Fibroblast of the conjunctiva (primary cell): ENCODE measurements at places on chromosomes 11 and 22.

GRCh38 chr11:35363854-35364780, 55.2 kb downstream of the SLC1A2 start:
- DNase-seq, result peak; percentile 90

DNA sequence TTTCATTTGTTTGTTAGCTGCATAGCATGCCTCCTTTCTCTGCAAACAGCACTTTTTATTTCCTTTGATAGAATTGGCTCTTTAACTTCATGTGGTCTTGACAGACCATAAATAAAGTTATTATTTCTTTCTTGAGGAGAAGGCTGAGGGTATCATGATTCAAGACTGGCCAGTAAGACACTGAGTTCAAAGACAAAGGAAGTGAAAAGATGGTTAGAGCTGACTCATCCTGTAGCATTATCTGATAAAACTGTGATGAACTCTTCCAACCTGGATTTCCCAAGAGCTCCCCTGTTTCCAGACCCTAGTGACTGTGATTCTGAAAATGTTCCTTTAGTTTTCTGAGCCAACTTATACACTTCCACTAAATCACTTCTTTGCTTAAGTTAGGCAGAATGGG, 179.3 kb upstream of the FAT3 start:
- no peak for DNase-seq

- DNase-seq, result peak; percentile 30
These were observed 9.4 kb upstream of the CASP12 start for GRCh38 chr11:104907521-104908185.

GRCh38 chr22:35376728-35377472, 4.0 kb upstream of the HMOX1 start:
- peak; percentile 97 for DNase-seq

- DNase-seq, result no peak
These were observed 16.1 kb upstream of the TPP1 start for GRCh38 chr11:6635082-6635932.

- no peak for DNase-seq
These were observed 19.7 kb upstream of the OSBPL5 start for GRCh38 chr11:3184732-3185347.

GRCh38 chr11:122391049-122391448, 264.5 kb upstream of the UBASH3B start:
- no peak for DNase-seq

DNA sequence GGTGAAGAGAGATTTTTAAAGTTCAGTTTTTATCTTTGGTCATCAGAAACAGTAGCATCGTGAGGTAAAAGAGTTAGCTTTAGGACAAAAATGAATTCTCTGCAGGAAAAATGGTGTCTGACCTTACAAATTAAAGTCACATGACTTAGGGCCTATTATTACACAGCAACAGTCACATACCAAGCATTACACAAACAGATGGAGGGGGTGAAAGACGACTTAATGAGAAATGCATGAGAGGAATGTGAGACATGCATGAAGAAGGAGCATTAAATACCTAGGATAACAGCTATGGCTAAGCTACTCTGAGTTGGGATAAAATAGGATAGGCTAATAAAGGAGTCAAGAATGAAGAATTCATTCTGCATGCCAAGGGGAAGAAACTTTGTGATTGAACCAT, 77.5 kb downstream of the BLID start:
- DNase-seq, result peak; percentile 55

- no peak for DNase-seq
These were observed 6.2 kb upstream of the FBLN1 start for GRCh38 chr22:45496451-45496941.

DNA sequence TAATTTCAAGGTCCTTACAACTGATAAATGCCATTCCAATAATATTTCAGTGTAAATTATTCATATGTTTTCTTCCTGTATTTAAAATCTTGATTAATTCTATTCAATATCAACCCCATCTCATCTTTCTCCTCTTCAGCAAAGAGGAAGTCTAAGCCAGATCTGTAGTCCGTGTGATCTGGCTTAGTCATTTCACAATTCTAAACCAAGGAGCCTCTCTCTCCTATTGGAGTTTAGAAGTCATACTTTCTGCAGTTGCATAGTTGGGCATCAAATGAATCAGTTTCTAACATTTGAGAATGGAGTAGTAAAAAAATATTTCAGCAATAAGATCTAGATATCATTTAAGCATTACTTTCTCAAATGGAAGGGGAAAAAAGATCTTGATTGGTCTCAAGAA, 354.9 kb downstream of the JRKL start:
- DNase-seq, result no peak

GRCh38 chr11:84558085-84558905, 1068.8 kb downstream of the DLG2 start:
- DNase-seq, result peak; percentile 24

GRCh38 chr11:124727474-124727873, 12.3 kb upstream of the NRGN start:
- DNase-seq, result no peak

DNA sequence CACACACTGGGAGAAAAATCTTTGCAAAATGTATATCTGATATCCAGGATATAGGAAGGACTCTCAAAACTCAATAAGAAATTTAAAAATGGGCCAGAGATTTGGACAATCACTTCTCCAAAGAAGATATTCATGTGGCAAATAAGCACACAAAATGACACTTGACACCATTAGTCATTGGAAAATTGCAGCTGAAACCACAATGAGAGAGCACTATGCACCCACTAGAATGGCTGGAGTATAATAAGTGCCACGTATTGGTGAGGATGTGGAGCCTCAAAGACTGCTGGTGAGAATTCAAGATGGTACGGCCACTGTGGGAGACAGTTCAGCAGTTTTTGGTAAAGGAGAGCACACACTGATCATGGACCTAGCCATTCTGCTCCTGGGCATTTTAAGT, 12.8 kb upstream of the OSBPL5 start:
- no peak for DNase-seq

DNA sequence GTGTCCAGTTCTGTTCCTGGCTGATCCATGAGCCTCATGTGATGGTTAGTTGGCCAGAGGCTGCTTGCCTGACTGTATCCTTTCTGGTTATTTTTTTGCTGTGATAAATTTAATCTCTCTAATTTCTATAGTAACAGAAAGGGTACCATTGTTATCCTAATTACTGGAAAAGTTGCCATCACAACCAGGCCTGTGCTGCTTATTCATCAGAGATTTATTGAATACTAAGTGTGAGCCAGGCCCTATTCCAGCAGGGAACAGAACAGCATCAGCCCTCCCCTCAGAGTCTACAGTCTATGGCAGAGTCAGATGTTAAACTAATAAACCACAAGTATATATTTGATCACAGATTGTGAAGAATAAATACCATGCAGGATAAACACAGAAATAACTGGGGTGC, 86.8 kb downstream of the DEPDC5 start:
- no peak for DNase-seq

- DNase-seq, result no peak
These were observed 213.1 kb downstream of the LRRC4C start for GRCh38 chr11:41246399-41246745.

DNA sequence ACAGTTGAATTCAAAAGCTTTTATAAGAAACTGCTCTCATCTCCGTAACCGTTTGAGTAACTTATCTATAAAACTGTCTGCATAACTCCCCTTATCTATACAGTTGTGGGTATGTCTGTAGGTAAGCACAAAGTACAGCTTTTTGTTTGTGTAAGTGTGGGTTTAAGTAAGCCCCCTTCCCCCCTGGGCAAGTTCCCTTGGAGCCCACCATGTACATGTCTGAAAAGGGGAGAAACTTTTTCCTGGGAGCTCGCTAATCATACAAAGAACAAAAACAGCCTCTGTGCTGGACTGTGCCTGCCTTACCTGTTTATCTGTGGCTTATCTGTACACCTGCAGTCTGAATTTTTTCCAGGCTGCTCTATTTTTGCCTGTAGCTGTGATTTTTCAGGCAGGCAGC, 36.3 kb upstream of the TMEM45B start:
- DNase-seq, result no peak

DNA sequence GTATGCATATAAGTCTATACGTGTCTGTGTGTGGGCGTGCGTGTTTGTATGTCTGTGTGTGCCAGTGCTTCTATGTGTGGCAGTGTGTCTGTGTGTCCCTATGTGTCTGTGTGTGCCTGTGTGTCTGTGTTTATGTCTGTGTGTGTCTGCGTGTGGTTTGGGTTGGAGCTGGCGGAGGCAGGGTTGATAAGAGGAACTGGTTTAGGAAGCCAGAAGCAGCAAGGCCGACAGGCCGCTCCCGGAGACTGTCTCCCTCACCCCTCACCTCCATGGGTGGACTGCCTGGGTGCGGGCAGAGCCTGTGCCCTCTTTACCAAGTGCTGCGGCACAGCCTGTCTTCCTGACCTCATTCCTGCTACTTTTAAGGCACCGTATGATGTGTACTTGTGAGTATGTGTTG, 327.1 kb upstream of the B3GAT1 start:
- no peak for DNase-seq

- DNase-seq, result no peak
These were observed 58.1 kb upstream of the FAM181B start for GRCh38 chr11:82791779-82792178.

DNA sequence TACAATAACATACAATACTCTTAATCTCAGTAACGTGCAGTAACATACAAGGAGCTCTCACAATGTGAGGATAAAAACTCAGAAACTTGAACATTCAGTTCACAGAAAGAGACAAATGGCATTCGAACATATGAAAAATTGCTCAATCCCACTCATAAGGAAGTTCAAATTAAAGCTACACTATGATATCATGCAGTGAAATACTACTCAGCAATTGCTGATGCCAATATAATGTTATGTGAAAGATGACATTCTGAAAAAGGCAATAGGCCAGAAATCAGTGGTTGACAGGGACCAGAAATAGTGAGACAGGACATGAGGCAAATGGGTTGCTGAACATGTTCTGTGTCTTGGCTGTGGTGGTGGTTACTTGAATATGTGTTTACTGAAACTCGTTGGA, 33.7 kb upstream of the PITPNB start:
- DNase-seq, result no peak

GRCh38 chr22:18056807-18057474, 20.8 kb upstream of the PEX26 start:
- DNase-seq, result no peak

GRCh38 chr11:128576555-128576954, 10.8 kb downstream of the ETS1 start:
- DNase-seq, result no peak

DNA sequence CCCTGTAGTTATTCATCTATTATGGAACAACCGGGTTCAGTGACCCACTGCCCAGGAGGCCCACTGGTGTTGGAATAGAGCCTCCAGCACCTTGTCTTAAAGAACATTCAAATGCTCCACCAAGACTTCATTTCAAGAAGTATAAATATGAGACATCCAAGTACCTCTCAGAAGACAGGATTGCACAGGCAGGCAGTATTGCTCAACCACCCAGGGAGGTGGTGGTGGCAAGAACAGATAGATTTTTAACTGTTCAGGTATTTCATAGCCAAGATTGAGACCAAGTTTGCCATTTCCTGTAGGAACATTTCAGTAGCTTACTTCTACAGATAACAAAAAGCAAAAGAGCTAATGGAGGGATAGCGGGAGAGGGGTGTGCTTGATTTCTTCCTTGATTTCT, 78.7 kb downstream of the COMMD9 start:
- DNase-seq, result no peak

- no peak for DNase-seq
These were observed 75.4 kb downstream of the ME3 start for GRCh38 chr11:86596861-86597586.

- no peak for DNase-seq
These were observed 342 bp downstream of the EFCAB6 start for GRCh38 chr22:43811777-43812148.

DNA sequence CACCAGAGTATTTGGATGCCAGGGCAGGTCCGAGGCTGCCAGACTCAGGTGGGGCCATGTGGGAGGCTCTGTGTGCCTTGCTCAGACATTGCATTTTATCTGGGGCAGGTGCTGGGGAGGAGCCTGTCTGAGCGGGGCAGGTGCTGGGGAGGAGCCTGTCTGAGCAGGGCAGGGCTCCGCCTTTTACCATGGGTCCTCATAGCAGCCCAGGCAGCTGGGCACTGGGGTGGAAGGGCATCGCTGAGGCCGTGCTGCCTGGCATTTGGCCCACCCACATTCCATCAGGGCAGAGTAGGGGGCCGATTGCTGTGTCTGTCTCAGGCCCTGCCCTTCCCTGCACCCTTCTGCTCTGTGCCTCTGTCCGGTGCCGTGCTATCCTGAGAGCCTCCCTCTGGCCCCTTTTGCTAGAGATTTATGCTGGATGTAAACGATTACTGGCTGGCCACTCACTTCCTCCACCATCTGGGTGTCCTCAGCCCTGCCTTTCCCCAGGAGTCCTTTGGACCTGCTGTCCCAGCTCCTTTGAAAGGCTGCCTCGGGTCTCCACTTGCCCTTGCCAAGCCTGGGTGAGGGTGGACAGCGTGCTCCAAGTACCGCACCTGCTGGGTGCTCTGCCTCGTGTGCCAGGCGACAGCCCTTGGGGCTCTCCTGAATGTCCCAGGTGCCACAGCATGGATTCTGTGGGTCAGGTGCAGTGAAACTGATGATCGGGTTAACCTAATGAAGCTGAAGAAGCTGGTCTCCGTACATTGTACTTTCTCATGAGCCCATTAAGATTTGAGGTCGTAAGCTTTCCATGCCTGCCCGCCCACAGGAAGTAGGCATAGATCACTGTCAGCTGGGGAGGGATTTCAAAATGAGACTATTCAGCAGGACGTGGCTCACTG, 281.6 kb downstream of the TBC1D22A start:
- no peak for DNase-seq

- DNase-seq, result no peak
These were observed 485.1 kb downstream of the OPCML start for GRCh38 chr11:133047036-133047770.

DNA sequence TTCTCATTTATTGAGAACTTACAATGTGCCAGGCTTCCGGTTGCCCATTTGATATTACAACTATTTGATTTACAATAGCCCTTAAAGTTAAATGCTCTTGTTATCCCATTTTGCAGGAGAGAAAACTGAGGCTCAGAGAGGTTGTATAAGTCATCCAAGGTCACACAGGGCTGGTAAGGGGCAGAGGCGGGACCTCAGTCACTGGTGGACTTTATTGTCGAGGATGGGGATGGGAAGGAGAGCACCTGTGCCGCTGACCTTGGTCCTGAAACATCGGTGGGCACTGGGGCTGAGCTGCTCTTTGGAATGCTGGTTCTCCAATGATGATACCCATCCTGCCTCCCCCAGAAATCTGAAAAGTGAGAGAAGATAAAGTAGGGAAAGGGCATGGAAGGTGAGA, 265.4 kb downstream of the MIAT start:
- no peak for DNase-seq

GRCh38 chr11:65493367-65494176, 5.3 kb upstream of the MALAT1 start:
- DNase-seq, result peak; percentile 94

DNA sequence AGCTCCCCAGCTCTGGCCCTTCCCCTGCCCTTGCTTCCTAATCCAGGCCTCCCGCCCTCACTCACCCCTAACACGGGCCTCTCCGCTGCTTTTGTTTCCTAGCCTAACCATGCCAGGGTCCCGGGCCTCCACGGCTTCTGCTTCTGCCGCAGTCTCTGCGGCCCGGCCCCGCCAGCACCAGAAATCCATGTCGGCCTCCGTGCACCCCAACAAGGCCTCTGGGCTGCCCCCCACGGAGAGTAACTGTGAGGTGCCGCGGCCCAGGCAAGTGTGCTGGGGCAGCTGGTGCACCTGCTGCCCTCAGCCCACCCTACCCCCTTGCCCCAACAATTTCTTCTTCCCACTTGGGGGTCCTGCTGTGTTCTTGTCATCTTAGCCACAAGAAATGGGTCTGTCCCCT, 13.1 kb downstream of the RCOR2 start:
- no peak for DNase-seq

- DNase-seq, result no peak
These were observed 99.1 kb upstream of the ANO1 start for GRCh38 chr11:69978841-69979614.

GRCh38 chr11:28274216-28274615, 166.0 kb downstream of the METTL15 start:
- DNase-seq, result no peak

GRCh38 chr22:41215926-41216325, 10.8 kb downstream of the L3MBTL2 start:
- no peak for DNase-seq
